ENCODE measurements at places on chromosomes 4 and X. TPM values are rescaled to one million over a fixed set of nuclear protein-coding genes. Genes with fewer than 3 reads are reported as not detected.
A peak's percentile ranks its signal among the peaks of the same experiment; 100 is the strongest.

DNA sequence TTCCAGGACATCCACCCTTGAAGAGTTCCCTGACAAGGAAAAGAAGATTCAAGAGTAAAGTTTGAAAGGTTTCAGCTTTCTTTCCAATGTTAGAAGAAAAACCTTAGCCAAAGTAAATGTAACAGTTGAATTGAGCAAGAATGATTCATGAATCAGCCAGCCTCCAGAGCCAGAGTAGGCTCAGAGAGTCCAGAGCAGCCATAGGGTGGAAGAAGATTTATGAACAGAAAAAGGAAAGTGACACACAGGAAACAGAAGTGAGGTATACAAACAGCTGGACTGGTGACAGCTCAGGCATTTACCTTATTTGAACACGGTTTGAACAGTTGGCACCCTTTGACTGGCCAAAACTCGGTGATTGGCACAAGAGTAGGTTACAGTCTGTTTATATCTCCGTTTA is 63.2 kb downstream of the QDPR start:
- peak; percentile 34 for DNase-seq

Gene ETDB
- not detected for total RNA-seq

- DNase-seq: peak; percentile 95
Observed at GRCh38 chr4:105088110-105088879, 58.4 kb upstream of the TET2 start.

DNA sequence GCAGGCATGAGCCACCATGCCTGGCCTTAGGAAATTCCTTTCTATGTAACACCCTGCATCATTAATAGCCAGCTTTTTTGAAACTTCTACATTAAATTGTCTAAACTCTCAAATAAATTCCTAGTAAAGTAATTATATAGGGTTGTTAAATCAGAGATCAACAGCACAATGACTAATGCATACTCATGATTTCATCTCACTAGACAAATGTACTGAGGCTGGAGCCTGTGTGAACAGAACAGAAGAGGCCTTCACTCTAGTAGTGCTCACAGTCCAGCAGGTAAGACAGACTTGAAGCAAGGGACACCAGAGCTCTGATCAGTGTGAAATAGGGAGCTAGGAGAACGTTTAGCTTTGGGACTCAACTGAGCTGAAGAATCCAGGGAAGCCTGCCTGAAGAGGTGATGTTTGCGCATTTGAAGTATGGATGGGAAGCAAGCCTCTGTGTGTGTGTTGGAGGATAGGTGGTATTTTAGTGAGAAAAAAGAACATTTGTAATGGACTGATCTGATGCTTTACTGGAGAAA is 3.9 kb downstream of the ZFP42 start:
- DNase-seq: no peak

Gene RTL5
- 1.3 TPM for total RNA-seq

Gene FOXP3
- total RNA-seq: under 0.01 TPM

Measured in fibroblast of villous mesenchyme (primary cell).